ENCODE measurements at places on chromosomes 7 and 10.

DNA sequence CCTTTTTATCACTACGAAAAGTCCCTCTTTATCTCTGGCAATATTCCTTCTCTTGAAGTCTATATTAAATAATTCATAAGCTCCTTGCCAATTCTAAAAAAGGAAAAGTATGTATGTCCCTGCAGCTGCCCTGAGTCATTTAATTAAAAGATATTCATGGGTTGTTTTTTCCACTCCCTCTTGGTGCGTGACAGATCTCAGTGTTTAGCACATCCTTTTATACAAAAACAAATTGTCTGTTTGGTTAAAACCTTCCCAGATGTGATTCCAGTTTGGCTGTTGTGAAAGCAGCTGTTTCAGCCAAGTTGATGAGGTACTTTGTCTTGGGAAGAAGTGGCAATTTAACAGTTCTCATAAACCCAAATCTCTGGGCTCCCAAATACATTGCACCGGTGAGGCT is 33.8 kb upstream of the PRLHR start:
- peak; percentile 43 for DNase-seq

GRCh38 chr10:51698473-51699063 is 827 bp downstream of the CSTF2T start:
- no peak for DNase-seq

- DNase-seq, result no peak
Observed at GRCh38 chr7:123571684-123572083, 14.1 kb upstream of the NDUFA5 start.

DNA sequence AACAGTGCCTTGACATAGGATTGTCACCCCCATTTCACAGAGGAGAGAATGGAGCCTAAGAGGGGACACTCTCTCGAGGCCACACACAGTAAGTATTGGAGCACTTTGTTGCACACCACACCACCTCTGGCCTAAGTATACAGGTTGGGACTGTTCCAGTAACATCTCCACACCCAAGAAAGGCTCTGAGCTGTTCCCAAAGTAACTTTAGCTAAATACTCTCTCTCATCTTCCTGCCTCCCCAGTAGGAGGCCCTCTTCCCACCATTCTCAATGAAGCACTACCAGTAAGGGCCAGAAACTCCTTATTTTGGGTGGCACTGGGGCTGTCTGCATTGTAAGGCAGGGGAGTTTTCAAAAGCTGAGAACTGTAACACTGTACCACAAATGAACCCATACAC is 189.5 kb downstream of the ZNF438 start:
- no peak for DNase-seq

DNA sequence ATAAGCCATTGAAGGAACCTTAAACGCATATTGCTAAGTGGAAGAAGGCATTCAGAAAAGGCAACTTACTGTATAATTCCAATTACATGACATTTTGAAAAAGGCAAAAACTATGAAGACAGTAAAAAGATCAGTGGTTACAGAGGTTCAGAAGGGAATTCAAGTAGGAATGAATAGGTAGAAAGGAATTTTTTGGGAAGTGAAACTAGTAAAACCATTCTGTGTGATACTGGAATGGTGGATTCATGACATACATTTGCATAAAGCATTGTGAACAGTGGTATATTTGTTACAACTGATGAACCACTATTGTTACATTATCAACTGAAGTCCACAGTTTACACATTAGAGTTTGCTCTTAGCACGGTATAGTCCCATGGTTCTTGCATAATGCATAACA is 114.2 kb upstream of the GPR22 start:
- DNase-seq, result no peak

DNA sequence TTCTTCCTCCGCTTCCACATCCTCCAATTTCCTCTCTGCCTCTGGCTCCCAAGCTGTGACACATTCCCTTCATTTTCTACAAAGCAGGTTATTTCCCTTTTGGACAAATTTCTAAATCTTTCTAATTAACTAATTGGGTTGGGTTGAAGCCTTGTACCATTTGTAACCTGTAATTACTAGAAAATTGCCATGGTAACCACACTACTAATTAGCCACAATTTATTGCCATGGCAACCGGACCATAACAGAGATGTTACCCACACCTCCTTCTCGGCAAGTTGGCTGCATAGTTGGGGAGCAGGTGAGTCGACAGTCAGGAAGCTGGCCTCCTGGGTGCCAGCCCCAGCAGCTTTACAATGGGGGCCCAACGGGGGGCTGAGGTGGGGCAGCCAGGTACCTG is 61.6 kb downstream of the GOLGA7B start:
- DNase-seq, result no peak
